Aorta (tissue), 5 donors: ENCODE measurements at places on chromosomes 2 and 18. TPM values are rescaled to one million over a fixed set of nuclear protein-coding genes. Genes with fewer than 3 reads are reported as not detected.
A peak's percentile ranks its signal among the peaks of the same experiment; 100 is the strongest.

- DNase-seq, result no peak
Measured at GRCh38 chr2:132620115-132620514, 49.9 kb downstream of the LYPD1 start.

DNA sequence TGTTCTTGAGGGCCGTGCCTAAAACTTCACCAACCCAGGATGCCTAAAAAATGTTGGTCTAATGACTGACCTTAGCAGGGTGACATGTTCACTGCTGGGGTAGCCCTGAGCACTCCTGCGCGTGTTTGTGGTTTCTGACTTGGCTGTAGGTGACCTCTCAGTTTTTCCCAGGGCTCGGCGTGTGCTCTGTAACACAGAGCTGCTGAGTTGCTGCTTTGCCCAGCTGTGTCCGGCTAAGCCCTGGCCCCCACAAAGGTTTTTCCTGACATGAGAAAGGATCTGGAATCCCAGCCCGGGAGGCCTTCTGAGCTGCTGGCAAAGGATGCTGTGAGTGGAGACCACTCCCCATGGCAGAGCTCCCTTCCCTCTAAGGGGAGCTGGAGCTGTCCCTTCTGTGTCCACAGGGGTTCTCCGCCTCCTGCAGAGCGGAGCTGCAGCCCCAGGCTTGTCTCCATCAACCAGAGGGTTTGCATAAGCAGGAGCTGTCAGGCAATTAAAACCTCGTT is 52.7 kb downstream of the CRIM1 start:
- peak; percentile 50 for DNase-seq

GRCh38 chr18:13387855-13388548 is 169.4 kb downstream of the LDLRAD4 start:
- DNase-seq, result no peak

SCN9A gene
- total RNA-seq, result 2.9 TPM

DNA sequence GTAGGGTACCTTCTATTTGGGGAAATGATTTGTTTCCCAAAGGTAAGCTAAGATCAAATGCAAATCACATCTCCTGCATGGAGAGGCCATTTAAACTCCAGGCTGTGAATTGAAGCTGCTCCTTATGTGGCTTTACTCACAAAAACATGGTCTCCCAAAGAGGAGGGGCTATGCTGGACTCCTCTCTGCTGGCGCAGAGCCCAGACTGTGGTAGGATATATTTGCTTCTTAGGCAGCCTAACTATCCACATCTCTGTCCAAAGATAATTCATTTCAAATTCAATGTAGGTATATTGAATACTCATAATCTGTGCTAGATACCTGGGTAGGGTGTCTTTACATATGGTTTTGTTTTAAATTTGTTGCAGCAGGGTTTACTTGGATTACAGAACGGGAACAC is 358.5 kb downstream of the ALK start:
- no peak for DNase-seq

SPC25 gene
- 0.93 TPM for total RNA-seq

- DNase-seq, result no peak
Measured at GRCh38 chr2:47580855-47581600, 178.1 kb downstream of the MSH2 start.

- peak; percentile 93 for DNase-seq
Measured at GRCh38 chr2:45009928-45010701, 863 bp upstream of the SIX2 start.

ZNF2 gene
- 5.9 TPM for total RNA-seq

DNA sequence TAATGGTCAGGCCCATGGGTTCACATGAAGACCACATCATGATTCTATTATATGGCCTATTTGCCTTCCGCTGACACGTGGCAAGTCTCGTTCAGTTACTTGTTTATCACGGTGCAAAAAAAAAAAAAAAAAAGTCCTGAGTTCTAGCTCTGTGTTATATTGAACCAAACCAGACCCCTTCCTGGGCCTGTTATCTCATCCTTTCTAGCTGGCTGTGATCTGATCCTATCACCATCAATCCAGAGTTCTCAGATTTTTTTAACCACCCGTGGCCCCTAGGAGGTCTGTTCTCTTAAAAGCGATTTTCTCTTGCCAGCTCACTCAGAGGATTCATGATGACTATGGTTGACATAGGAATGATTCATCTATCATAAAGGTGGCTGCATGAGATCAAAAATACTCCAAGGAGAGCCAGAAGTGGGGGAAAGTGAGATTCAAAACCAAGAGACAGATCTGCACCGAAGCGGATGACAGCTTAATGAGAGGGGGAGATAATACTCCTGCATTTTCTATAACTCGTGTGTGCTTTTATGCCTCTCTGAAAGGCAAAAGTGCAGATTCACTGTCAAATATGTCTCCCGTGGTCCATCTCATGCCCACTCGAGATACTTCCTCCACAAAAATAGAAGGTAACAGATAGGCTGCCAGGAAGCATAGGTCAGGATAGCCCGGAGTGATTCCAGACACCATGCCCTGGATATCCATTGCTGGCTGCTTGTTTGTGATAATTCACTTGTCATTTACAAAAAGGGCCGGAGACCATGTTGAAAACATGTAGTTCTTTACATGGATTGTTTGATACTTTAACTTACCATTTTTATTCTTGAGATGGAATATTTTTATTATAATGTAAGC is 505.7 kb upstream of the KLHL29 start:
- no peak for DNase-seq

- no peak for DNase-seq
Measured at GRCh38 chr2:21401022-21401698, 277.4 kb downstream of the TDRD15 start.

- no peak for DNase-seq
Measured at GRCh38 chr18:72470391-72470790, 73.8 kb downstream of the CBLN2 start.

DNA sequence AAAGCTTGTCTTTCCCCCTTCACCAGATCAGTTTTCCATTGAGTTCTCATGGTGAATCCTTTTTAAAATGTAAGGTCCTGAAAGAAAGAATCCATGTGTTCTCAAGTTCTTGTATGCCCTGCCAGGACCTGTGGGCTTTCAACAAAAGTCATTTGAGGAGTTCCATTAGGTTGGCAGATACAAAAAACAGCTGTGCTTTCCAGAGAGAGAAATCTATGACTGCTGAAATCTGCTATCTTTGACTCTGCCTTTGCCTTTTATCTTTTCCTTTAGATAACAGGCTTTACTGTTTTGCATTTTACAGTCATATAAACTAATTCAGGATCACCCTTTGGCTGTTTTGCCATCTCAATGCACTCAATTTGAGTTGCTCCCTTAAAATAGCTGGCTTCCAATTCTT is 59.7 kb downstream of the CXCR4 start:
- no peak for DNase-seq

DNA sequence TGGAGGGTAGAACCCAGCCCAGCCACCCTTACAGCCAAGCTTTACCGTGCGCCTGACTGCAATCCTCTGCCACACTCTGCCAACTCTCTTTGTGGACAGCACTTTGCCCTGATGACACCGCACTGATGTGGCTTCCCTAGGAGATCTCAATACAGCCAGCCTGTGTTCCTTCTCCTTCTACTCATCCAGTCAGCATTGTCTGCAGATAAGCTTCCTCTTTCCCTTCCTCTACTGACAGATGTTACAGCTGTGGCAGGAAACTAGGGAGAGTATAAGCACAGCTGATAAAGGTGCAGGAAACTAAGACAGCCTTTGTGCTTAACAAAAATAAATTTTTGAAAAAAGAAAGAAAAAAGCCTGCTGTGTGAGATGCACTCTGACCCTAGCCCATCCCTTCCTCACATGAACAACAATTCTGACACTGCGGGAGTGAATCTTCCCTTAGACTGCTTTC is 25.0 kb downstream of the CEP68 start:
- DNase-seq, result peak; percentile 65

- no peak for DNase-seq
Measured at GRCh38 chr2:41194230-41194629, 742.3 kb upstream of the SLC8A1 start.
